Anterior cingulate cortex (tissue), 58 donors: ENCODE measurements at places on chromosomes 5 and 9.

- no peak for DNase-seq
Observed at GRCh38 chr9:22103685-22104575, 94.8 kb upstream of the CDKN2B start.

GRCh38 chr9:121156263-121156731 is 45.4 kb downstream of the RAB14 start:
- DNase-seq: no peak

DNA sequence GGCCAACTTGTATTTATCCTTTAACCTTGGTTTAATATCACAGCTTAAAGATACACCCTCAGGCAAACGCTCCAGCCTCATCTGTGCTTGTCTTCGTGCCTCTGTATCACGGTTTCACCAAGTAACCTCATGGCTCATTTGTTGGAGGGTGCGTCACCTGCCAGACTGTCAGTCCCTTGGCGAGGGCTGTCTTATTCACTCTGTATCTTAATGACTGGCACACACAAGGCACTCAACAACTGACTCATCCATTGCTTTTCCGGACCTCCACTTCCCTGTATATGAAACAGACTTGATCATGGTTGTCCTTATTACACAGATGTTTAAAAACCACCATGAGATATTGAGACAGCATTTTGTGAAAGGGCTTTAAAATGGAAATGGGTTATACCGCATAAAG is 28.0 kb downstream of the LCP2 start:
- no peak for DNase-seq

- DNase-seq: no peak
Observed at GRCh38 chr5:154473581-154474283, 4.3 kb downstream of the HAND1 start.

DNA sequence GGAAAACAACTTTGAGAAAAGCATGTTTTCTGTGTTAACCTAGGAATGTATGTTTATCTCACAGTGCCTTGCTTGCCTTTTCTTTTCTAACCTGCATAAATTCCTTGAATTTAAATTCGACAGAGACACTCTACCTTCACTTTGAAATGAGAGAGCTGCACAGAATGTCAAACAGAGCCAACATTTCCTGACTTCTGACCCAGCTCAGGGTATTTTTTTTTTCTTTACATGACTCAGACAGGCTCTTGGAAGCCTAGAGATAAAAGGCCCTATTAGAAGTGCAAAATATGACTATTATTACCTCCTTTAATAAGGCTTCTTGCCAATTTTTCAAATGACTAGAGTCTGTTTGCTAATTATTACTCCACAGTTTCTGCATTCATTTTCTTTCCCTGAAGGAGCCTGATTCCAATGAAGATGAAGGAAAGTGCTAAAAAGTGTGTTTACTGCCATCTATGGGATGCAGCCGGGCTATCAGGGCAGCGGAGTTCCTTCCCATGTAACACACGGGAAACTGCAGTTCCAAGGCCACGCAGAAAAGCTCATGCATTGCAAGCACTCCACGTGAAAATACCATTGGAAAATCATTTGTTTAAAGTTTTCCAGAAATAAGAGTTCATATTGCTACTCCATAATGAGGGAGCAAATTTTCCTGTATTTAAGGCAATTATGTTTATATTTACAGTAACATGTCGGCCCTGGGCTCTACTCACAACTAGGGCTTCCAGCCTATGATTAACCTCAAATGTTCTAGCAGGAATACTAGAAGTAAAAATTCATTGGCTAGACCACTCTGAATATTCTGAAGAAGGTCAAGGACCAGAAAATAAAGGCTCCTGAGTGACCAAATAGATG is 485.6 kb downstream of the ZSWIM6 start:
- no peak for DNase-seq

DNA sequence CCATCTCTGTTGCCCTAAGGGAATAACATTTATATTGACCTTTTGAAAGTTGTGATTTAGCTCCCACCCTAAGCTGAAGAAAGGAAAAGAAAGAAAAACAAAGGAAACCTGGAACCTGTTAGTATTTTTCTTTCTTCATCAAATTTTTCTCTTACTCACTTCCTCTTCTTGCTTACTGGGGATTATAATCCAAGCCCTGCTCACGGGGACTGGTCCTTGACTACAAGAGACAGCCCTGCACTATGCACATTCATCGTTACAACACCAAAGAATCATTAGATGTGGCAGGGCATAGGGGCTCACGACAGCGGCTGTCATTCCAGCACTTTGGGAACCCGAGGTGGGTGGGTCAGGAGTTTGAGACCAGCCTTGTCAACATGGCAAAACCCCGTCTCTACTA is 37.8 kb upstream of the LPAR1 start:
- no peak for DNase-seq

GRCh38 chr9:107480386-107480789 is 9.2 kb downstream of the KLF4 start:
- no peak for DNase-seq

GRCh38 chr9:126375386-126375785 is 48.8 kb downstream of the MVB12B start:
- DNase-seq: no peak
